ENCODE measurements at places on chromosomes 4 and X. TPM values are rescaled to one million over a fixed set of nuclear protein-coding genes. Genes with fewer than 3 reads are reported as not detected.

- no peak overlapping the region for H3K4me3 ChIP-seq
- no peak overlapping the region for H3K27ac ChIP-seq
- H3K27me3 ChIP-seq: no peaks in the 10 kb centered on the region
- H3K4me1 ChIP-seq: no peaks in the 10 kb centered on the region
- no peaks in the 10 kb centered on the region for H3K36me3 ChIP-seq
These were observed 815.8 kb upstream of the EPHA5 start for GRCh38 chr4:66486068-66486467.

DNA sequence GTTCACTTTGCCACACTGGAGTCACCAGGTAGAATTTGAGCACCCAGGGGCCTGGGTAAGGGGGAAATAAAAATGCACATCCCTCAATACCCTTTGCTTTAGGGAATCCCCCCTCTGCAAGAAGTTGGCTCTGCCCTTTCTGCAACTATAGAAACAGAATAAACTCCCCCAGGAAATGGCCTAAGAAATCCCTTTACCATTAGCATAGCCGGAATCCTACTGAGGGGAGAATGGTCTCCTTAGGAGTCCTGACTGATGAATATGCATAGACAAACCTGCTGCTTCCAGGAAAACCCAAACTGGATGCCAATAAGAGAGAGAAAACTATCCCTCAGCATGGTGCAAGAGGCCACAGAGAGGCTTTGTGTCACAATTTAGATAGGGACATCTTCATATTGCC lies 11.0 kb downstream of the EFHC2 start:
- DNase-seq: no peak
- no peak overlapping the region for H3K4me3 ChIP-seq
- no peaks in the 10 kb centered on the region for H3K36me3 ChIP-seq

- H3K27ac ChIP-seq: no peak overlapping the region
- DNase-seq: no peak
- no peaks in the 10 kb centered on the region for H3K4me1 ChIP-seq
- no peak overlapping the region for H3K4me3 ChIP-seq
These were observed 64.4 kb upstream of the TEX13D start for GRCh38 chrX:124268099-124268498.

DNA sequence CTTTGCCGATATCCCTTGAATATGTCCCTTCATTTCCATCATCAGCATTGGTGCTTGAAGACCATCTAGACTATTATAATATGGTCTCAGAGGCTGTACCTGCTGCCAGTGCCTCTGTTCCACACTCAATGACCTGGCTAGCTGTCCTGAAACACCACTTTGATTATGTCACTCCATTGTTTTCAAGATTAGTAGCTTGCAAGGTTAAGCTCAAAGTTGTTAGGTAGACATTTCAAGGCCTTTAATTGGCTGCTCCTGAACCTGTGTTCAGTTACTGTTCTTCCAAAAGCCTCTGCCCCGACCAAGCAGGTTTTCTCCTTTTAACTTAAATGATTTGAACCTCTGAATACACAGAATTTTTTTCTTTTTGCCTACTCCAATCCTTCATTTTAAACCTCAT lies 52.9 kb downstream of the C4orf33 start:
- no peaks in the 10 kb centered on the region for H3K36me3 ChIP-seq
- DNase-seq: no peak
- no peaks in the 10 kb centered on the region for H3K4me1 ChIP-seq
- no peak overlapping the region for H3K4me3 ChIP-seq

The GABRG1 gene
- polyA plus RNA-seq: under 0.01 TPM

The HAND2 gene
- polyA plus RNA-seq: 3.8 TPM

The L1CAM gene
- polyA plus RNA-seq: 3.9 TPM

All from pancreas (tissue), 10 donors.